ENCODE measurements at places on chromosomes 4 and X.

DNA sequence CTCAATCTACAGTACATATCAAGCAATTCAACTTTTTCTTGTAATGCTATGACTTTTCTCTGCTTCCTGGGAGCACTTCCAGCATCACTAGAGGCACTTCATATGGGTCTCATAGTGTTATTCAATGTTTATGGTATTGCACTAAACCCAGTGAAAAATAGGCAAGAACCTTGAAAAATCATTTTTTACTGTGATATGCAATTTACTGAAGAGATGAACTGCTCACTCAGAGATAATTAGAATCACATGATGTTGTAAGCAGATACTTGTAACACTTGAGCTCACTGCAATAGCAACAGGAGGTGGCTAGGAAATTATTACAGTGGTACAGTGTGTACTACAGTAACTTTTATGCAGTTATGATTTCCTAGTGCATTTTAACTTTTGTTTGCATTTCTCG is 93.3 kb downstream of the RASGEF1B start:
- no peak for DNase-seq

- no peak for DNase-seq
Observed at GRCh38 chr4:115054836-115055235, 58.6 kb downstream of the NDST4 start.

GRCh38 chr4:186580669-186581068 is 25.3 kb upstream of the MTNR1A start:
- no peak for DNase-seq

GRCh38 chrX:112913807-112914206 is 73.2 kb upstream of the AMOT start:
- no peak for DNase-seq

DNA sequence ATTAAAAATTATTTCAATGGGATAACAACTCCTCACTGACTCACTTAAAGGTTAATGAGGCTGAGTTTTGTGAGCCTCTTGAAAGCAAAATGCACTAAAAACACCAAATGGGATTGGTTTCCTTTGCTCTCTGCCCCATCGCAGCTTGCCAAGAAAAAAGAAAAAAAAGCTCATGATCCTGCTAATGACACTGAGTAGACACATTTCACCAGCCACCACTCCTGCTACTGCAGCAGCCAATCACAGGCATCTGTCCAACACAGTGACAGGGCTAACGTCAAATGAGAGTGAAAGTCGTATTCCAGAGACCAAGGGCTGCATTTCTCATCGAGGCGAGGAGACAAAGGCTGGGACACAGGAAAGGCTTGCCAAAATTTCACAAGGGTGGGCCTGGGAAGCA is 5.2 kb downstream of the APBB2 start:
- no peak for DNase-seq

DNA sequence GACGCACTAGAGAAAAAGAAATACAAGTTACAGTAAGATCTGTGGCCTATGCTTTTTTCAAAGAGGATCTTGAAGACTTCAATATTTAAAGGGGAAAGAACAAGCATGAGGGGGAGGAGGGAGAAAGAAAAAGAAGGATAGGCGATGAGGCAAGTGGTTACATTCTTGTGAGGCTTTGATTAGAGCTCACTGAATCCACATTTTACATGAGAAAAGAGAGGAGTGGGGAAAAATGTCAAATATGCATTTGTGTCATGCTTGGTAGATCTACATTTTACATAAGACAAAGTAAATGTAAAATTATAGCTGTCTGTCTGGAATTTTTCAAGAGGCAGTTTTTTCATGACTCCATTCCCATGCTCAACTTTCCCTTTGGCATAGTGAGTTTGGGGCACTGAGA is 965.9 kb downstream of the FSTL5 start:
- no peak for DNase-seq

DNA sequence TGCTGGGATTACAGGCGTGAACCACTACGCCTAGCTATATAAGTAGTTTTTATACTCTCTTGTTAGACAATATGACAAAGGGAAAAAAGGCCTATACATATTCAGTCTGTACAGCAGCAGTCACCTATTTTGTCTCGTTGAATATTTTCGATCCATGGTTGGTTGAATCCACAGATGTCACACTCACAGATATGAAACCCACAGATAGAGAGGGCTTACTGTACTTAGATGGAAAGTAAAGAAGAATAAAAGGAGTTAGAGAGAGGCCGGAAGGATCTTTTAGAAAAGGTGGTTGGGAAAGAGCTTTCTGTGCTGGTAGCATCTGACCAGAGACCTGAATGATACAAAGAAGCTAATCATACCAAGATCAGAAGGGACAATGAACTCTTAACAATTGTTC is 38.3 kb upstream of the SPINK2 start:
- no peak for DNase-seq

- no peak for DNase-seq
Observed at GRCh38 chrX:131901546-131901945, 121.6 kb upstream of the STK26 start.

GRCh38 chrX:42952621-42953020 is 174.7 kb upstream of the PPP1R2C start:
- DNase-seq, result no peak

GRCh38 chr4:28402751-28403150 is 1542.1 kb downstream of the STIM2 start:
- DNase-seq, result no peak

DNA sequence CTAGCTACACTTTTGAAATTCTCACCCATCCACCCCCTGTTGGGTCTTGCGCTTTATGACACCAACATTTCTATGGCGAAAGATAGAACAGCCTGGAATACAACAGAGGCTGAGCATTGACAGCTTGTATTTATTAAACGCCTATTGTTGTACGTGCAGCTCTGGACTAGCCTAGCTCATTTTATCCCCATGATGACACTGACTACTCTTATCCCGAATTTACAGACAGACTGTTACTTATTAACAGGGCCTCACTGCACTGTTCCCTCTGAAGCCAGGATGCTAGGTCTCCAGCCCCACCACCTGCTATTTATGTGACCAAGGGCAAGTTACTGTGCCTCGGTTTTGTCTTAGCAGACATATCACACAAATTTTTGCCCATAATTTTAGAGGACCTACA is 1.0 kb upstream of the RFC1 start:
- no peak for DNase-seq

- DNase-seq, result no peak
Observed at GRCh38 chr4:146844761-146845160, 100.9 kb downstream of the TTC29 start.

GRCh38 chr4:185004562-185005218 is 13.6 kb upstream of the HELT start:
- no peak for DNase-seq

DNA sequence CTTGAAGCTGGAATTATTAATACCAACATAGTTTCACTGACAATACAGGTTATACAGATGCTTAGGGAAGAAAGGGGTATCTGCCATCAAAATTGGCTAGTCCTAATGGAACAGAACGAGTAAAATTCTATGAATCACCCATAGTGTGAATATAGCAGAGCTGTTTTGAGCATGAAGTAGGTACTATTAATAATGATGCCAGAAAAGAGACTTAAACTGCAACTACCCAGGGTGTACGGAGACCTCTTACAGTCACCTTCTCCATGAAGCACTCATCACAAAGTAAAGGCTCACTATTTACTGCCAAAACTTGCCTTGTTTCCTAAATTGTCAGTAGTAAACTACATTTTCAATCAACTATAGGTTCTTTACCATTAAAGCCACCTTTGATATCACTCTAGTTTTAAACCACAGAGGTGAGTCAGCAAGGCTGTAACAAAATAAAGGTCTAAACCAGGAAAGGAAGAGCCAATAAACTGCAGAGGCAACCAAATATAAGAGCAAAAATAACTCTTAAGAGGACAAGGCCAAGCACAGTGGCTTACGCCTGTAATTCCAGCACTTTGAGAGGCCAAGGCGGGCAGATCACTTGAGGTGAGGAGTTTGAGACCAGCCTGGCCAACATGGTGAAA is 114.4 kb downstream of the FRYL start:
- no peak for DNase-seq

DNA sequence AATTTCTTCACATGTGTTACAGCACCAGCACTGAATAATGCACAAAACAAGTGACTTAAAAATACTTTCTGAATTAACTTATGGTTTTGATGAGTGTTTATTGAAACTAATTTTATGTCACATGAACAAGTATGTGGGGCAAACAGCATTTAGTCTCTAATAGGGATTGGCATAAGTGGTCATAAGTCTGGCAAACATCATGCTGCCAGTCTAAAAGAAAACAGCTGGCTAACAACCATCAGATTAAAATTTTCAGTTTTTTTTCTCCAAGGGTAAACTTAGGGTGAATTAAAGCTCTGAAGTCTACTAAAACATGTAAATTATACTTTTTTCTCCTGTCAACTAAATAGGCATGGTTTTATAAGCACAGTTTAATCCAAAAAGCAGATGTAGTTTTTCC is 1014.2 kb downstream of the FAT4 start:
- no peak for DNase-seq

- no peak for DNase-seq
Observed at GRCh38 chr4:74529284-74530041, 84.5 kb downstream of the AREG start.

DNA sequence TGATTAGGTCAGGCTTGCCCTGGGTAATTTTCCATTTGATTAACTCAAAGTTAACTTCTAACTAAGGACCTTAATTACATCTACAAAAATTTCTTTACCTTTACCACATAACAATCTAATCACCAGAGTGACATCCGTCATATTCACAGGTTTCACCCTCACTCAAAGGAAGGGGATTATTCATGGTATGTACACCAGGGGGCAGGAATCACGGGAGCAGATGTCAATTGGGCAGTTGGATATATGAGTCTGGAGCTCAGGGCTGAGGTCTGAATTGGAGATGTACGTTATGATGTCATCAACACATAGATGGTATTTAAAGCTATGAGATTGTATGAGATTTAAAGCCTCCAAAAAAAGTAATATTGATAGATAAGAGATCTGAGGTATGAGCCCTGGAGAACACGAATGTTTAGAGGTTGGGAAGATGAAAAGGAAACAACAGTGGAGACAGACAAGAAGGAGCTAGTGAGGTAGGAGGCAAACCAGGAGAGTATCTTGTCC is 52.9 kb downstream of the PGRMC1 start:
- DNase-seq, result no peak

DNA sequence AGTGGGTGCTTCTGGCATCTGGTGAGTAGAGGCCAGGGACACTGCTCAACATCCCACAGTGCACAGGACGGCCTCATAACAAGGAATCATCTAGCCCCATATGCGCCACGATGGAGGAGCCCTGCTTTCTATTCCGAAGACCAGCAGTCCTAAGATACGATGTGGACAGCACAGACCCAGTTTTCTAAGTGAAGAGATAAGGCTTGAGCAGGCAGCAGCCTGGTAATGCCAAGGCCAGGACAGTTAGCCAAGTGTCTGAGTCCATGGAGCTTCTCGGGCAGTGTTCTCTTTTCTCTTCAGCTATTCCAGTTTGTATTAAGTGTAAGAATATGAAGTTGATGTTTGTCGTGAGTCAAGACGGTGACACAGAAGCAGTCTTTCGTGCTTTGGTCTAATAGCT is 112.7 kb downstream of the TBL1X start:
- DNase-seq, result no peak
